ENCODE measurements at places on chromosomes 3 and 15.

GRCh38 chr3:12838179-12838965 lies 3.0 kb downstream of the RPL32 start:
- no peak for DNase-seq

DNA sequence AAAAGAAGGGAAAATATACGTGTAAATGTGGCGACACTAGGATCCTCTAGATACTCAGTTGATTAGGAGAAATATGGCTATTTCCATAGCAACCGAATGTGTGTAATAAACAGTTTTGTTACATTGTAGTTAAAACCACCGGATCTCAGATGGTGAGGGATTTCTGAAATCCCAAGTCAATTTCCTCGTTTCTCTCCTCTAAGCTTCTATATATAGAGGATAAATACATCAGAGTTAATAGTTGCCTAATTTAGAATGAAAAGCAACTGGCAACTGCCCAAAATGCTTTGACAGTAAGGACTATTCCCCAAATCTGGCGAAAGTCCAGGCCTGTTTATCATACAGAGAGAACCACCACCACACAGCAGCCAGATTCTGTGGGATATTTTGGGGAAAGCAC lies 112.6 kb downstream of the GABRB3 start:
- DNase-seq, result no peak

DNA sequence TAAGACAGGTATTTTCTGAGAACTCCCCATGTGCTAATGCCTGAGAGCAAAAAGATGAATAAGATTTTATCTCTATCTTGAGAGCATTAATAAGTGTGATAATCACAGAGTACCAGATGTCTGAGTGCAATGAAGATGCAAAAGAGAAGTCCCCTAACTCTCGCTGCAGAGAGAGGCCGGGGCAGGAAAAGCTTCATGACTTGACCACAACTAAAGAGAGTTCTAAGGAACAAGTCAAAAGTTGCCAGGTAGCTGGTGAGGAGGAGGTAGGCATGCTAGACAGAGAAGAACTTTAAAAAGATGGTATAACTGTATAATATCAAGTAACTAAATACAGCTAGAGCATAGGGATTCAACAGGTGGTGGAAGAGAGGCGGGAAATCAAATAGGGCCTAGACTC lies 28.8 kb downstream of the MTMR10 start:
- DNase-seq, result no peak

DNA sequence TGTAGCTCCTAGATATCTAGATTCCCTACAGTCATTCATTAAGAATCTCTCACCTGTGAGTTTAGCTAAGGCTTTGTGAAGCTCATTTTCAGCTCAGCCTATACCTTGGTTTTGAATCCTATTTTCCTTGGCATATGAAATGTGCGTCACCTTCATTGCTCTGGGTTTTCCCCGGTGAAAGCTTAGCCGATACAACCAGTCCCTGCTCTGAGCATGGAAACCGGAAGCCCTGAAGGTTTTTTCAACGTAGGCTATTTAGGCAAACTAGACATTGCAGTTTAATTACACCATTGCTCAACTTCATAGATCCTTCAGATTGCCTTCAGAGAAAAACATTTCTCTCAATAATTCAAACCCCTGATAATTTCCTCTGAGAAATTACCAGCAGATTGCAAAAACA lies 206.8 kb upstream of the TPRG1 start:
- no peak for DNase-seq

DNA sequence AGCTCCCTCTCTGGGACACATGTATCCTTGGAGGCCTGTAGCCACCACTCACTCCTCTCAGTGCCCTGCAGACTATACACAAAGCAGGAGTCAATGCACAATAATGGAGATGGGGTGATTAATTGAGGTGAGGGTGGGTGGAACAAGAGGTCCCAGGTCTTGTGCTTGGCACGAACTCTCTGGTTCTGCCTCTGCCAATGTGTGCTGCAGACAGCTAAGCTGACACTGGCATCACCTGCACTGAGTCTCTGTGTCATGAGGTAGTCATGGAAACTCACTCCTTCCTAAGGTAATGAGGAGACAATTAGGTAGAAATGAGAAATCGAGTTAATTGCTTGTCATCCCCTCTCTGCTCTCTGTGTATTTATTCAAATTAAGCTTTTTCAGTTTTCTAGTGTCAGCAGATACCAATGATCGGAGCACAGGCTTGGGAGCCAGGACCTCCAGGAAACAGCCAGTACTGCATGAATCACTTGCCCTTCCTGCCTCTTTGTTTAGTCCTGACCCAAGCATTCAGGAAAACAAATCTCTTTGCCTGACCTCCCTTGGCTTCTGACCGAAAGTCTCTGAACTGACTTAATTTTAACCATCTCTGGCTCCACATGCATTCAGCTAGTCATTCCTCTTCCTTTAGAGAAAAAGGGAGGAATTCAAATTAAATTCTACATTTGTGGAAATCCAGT lies 56.7 kb downstream of the DRD3 start:
- DNase-seq, result no peak

DNA sequence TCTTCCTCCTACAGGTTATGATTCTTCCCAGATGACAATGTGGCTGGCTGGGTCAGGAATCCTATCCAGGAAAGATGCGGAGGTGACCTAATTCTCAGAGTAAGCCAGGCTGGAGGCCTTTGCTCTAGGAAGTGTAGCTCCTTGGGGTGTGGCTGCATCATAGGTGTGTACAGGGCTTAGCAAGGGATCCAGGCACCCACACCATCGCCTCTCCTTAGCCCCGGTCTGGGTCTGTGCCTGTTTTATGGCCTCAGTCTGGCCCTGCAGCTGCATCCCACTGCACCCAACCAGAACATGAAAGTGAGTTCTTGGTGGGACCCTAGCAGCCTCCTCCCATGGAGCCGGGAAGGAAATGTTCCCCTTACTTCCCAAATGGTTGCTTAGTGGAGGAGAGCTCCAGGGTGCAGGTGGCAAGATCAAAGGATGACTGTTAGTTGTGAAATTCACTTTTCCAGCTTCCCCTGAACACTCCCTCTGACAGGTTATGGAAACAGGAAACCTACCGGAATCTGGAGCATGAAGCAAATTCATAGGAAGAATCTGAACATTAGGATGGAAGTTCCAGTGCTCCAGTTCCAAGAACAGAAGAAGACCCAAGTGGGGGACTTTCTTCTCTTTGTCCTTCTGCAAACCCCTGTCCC lies 2.7 kb upstream of the AMOTL2 start:
- no peak for DNase-seq

DNA sequence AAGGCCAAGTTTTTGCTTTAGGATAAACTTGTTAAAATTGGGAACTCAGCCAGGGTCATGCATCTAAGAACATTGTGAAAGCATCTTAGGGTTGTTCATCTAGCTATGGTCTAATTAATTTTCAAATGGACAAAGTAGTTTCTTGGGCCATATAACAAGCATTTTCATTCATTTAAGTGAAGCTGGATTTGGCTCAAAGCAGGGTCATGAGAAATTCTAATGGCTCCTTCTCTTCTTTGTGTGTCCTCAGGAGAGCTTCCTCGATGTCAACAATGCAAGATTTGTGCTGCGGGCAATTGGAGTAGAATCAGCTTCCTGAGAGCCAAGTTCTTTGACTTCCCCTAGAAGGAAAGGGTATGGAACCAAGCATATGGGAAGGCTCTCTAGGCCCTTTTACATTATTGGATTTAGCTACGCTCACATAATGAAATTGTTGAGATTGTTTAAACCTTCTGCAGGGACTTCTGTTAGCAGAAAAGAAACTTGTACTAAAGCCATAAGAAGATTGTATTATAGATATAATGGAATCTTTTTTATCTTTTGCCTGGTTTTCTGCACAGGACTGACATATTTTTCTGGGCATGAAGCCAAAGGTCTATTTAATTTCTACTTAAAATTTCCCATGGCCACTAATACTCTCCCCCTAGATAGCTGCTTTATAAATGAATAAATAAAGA lies 1.8 kb upstream of the SAMMSON start:
- no peak for DNase-seq

- DNase-seq, result no peak
Observed at GRCh38 chr3:177513815-177514610, 316.7 kb upstream of the TBL1XR1 start.

DNA sequence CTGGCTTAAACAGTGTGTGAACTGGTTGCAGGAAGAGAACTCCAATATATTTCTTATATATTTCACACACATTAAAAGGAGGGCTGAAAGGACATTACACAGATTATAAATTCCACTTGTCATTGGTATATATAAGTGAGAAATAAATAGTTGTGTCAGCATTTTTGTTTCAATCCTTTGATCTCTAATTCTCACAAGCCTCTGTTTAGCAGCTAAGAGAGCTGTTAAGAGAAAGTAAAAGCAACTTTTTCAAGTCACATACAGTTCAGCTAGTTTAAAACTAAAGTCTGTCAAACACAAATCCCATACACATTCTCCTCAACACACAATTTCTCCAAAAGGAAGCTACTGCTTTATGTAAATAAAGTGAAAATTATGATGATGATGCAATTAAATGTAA lies 70.5 kb upstream of the CCDC39 start:
- no peak for DNase-seq

- no peak for DNase-seq
Observed at GRCh38 chr3:46093327-46093942, 66.2 kb upstream of the XCR1 start.

Measured in CD4-positive, alpha-beta T cell treated with Interleukin-15 for 4 hours (primary cell).